ENCODE measurements at places on chromosomes 4 and X.

DNA sequence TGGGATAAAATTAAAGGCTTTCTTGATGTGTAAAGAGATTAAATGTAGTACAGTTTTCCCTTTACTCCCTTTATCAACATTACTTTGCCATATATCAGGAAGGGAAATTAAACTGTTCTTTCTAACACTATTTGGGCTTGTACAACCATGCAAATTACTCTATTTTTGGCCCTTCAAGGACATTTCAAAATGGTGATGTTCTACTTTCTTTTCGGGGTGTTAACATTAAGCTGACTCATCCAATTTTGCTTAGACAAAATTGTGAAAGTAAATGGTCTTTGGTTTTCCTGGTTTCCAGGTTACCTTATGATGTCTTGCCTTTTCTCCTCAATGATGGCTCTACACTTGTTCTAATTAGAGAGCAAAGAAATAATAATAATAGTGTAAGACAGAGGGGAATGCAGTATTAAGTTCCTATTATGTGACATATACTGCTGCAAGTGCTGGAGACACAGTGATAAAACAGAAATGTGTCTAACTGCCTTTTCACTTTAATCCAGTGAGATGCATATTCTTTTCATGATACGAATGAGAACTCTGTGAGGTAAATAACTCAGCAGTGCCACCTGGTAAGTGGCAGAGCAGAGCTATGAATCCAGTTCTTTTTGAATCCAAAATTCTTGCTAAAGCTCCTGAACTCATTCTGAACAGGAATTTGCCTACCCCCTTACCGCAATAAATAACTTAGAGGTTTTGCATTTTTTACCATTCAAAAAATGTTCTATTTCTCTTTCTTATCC is 35.7 kb upstream of the PDE5A start:
- DNase-seq: no peak

DNA sequence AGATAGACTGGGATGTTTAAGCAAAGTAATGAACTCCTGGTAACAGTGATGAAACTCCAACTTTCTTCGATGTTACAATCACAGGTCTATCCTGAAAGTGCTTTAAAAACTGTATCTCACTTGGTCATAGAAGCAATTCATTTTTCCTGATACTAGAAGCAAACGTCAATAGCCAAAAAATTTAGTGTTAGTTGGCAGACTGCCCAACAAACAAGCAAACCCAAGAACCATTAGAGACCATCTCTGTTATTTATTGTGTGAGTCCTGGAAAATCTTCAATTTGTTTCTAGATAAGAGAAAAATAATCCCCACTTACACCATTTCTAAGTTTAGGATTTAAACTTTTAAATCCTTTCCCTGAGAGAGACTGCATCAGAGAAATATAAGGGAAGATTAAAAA is 553.9 kb downstream of the INPP4B start:
- DNase-seq: no peak

- DNase-seq: no peak
Observed at GRCh38 chr4:158333820-158334219, 123.5 kb downstream of the TMEM144 start.

- DNase-seq: no peak
Observed at GRCh38 chr4:25442863-25443307, 65.8 kb downstream of the ANAPC4 start.

GRCh38 chrX:10519278-10519677 is 101.1 kb downstream of the MID1 start:
- DNase-seq: no peak

GRCh38 chr4:159209249-159209648 is 106.4 kb downstream of the RAPGEF2 start:
- DNase-seq: no peak

GRCh38 chr4:2792711-2793585 is at the start of gene SH3BP2:
Gene SH3BP2 (plus strand): TSS chr4:2793085. CDS start chr4:2820618, 27,533 bp downstream.
- DNase-seq: peak; percentile 69

DNA sequence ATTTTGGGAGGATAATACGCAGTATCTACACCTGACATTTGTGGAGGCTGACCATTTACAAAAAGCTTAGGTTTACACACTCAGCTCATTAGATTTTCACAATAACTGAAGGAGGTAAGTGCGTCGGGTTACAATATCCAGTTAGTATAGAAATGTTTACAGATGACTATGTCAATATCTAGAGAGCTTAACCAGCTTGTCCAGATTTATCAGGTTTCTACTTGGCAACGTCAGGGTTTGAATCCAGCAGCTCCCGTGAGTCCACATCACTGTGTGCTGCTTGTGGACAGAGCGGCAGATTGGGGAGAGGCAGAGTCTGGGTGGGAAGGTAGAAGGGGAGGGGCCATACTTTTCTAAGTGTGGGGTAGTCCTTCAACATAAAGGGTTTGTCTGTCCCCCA is 28.3 kb downstream of the ARHGAP10 start:
- DNase-seq: no peak

DNA sequence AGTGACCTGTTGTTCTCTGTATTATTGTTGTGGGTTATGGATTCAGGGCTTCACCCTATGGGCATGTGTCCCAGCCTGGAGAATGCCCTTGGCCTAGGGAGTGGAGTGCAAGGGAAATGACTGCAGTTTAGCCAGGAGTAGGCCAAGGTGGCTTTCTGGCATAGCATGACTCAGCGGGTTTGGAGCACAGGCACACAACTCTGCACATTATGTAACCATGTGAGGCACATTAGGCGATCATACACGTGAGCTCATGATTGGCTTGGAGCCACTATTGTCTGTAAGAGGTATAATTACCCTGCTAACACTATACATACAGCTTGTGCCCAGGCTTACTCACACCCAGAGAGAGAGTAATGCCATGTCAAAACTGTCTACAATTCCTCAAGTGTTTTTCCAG is 35.1 kb upstream of the TACR3 start:
- DNase-seq: no peak

GRCh38 chrX:5528057-5528456 is 700.6 kb downstream of the NLGN4X start:
- no peak for DNase-seq

DNA sequence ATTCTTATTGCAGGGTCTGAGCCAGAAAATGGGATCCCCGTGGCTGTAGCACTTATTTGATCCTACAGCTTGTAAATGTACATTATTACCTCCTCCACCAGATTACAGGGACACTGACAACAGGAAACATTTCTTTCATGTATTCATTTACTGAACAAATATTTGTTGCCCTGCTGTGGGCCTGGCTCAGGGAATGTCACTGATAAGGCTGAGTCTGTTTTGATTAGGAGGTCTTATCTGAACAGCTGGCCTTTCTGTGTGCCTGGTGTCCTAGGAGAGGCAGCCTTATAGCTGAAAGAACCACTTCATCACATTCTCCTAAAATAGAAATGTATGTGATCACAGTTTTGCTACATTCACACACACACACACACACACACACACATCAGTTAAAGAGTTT is 45.5 kb upstream of the PROM1 start:
- DNase-seq: no peak

DNA sequence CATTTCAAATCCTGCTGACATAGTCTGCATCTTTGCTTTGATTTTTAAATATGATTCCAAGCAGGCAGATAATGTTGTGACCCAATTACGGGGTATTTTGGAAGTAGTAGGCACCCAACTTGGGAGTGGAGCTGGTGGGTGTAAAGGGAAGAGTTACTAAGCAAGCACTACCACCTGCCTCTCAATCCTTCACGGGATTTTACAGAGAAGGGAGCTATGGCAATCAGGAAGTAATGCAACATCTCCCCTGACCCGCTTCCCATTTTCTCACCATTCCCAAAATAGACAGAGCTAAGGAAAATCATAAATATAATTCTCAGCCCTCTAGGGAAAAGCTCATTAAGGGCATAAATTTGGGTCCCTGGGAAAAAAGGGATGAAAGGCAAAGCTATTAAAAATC is 9.2 kb downstream of the APBB2 start:
- DNase-seq: no peak

DNA sequence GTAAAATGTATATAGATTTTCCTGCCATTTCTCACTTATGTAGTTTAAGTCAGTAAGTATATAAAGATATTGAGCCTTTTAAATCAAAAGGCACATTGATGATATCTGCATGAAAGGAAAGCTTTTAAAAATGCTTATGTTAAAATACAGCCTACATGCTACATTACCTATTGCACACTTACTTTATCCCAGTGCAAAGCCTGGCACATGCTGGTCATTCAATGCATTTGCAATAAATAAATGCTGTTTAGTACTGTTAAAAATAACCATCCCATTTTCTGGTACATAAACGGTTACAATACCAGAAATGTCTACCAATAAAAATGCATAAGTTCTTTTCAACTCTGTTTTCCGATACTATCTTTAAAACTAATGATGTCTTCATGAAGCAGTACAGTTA is 22.1 kb upstream of the SPATA4 start:
- no peak for DNase-seq

DNA sequence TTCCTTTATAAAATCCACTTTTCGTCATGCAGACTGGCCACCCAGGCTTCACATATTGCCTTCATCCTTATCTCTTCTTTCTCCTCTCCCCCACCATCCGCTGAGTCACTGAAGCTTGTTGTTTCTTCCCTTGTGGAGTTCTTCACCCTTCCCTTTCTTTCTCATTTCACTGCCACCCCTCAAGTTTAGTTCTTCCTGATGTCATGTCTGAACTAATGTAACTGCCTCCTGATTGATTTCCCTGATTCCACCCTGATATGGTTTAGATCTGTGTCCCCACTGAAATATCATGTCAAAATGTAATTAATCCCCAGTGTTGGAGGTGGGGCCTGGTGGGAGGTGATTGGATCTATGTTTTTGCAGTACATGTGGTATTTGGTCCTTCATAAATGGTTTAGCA is 151.4 kb downstream of the CPEB2 start:
- no peak for DNase-seq

All from activated T-cell treated with anti-CD3 and anti-CD28 coated beads, Interleukin-2, amount 50 U/mL, for 1 hour (primary cell).